ENCODE measurements at places on chromosomes 4 and X.

DNA sequence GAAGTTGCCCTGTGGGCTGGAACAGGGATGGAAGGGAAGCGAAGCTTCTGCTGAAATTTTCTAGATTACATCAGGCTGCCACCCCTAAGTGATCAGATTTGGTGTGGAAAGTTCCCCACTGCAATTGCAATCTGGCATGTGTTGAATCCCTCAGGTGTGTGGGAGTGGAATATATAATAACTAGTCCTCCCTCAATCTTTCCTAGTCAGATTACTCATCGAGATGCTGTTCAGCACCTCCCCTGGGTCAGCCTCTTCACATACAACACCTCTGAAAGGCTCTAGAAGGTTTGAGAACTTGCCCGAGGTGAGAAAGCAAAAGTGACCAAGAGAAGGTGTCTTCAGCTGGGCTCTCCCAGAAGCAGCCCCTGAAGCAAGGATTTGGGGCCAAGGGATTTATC, 336.8 kb downstream of the BCOR start:
- no peak for DNase-seq

DNA sequence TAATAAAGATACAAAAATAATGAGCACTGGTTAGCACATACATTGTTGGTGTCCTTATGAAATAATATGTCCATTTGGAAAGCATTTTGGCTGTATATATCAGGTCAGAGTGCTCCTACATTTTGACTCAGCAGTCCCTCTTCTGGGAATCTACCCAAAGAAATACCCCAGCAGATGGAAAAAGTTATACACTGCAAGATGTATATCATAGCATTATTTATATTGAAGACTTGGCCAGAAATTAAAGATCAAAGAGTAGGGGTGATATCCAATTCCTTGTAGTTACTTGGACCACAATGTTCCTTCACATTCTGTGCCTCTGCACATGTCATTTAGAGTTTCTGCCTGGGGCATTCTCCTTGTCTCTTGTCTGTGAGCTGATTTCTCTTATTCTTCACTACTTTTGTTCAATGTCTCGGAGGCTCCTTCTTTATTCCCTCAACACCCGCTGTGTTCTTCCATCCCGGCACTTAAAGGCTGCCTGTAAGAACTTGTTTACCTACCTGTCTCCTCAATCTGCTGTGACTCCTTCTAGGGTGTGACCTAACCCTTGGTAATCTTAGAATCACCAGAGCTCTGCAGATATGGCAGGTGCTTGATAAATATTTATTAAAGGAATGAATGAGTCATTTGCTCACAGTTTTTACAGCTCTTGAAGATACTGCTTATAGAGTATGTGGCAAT, 3.1 kb upstream of the TSPAN5 start:
- no peak for DNase-seq

GRCh38 chr4:85720735-85721134, 245.8 kb downstream of the ARHGAP24 start:
- no peak for DNase-seq

DNA sequence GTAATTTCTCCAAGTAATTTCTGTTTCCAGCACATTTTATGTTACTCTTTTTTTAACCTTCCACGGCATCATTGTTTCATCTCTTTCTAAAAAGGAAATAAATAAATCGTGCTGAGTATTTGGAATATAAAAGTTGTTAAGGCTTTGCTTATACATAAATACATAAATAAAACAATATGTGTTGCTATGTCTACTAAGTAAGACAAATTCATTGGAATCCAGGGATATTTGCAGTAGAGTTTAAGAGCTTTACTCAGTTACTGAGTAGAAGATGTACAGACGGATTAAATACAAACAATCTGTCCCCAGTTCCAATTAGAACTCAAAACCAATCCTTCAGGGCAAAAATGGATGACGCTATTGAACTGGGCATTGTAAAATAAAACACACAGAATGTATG, 1.4 kb downstream of the ARHGAP24 start:
- no peak for DNase-seq

- DNase-seq = no peak
Measured at GRCh38 chr4:16253127-16253960, 27.1 kb upstream of the TAPT1 start.

All from NCI-H1436 treated with DMSO at 0.1 percent for 48 hours (cell line).